ENCODE measurements at places on chromosomes 2 and 18.

GRCh38 chr2:232239951-232240681 is 138.4 kb upstream of the ALPP start:
- no peak for DNase-seq

DNA sequence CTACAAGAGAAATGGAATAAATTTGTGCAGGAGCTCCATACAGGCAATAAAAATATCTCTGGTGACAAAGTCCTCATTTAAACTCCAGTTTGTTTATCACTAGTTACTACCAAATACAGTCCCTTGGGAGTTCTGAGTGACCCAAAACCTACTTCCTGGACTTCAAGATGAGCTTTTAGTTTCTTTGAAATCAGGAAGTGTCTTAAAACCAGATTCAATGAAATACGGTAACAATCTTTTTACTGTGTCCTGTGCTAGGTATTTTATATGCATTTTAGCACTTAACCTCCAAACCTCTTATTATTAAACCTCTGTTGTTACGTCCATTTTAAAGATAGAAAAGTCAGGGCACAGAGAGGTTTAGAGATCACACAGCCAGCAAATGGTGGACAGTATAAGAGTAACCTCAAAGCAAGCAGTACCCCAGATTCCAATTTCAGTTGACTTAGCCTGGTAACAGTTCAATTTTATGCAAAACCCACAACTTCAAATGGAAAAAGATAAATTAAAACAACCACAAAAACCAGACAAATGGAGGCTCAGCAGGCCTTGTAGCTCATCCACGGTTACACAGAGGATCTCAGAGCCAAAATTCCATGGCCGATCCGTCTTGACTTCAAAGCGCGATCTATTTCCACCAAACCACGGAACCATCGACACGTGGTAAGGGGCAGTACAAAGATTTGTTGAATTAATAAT is 1.3 kb upstream of the KCMF1 start:
- DNase-seq = no peak

DNA sequence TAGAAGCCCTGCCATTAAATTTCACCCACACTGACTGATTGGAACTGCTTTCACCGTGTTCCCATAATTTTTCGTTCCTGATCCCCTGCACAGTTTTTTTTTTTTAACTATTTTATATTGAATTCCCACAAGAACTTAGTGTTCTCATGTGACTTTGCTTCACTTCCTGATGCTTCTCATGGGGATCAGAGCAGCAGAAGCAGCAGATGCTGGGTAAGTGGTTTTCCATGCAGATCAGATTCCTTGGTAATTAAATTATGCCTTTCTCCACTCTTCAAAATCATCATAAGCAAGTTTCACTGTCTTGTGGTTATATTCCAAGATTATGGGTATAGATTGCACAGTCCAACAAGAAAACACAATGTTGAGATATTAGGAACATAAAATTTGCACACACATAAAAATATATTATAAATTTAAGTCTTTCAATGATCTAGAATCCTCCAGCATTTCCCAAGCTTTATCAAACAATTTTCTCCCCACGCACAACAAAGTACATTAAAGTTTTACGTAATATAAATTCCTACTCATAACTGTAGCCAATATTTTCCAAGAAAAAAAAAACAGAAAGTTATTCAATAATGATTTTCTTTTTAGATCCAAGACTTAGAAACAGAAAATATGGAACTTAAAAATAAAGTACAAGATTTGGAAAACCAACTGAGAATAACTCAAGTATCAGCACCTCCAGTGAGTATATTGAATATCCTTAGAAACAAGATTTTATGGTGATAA is 277.9 kb downstream of the GULP1 start:
- no peak for DNase-seq

DNA sequence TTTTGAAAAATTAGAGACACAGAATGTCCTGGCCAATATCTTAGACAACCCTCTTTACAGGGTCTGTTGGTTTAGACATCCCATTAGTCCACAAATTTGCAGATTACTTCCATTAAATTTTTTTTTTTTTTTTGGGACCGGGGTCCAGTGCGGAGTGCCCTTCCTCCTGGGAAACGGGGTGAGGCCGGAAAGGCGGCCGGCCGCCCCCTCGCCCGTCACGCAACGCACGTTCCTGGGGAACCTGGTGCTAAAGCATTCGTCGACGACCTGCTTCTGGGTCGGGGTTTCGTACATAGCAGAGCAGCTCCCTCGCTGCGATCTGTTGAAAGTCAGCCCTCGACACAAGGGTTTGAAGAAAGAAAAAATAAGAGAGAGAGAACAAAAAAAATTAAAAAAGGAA is 21.5 kb upstream of the RBFA start:
- DNase-seq = no peak

GRCh38 chr2:104388296-104388695 is 465.6 kb upstream of the POU3F3 start:
- DNase-seq = no peak

- DNase-seq = no peak
These were observed 59.9 kb upstream of the LRATD1 start for GRCh38 chr2:14572633-14573032.

- DNase-seq = no peak
These were observed 71.6 kb upstream of the SPTBN1 start for GRCh38 chr2:54384301-54385203.

GRCh38 chr2:53877556-53877955 is 17.8 kb upstream of the GPR75 start:
- no peak for DNase-seq

GRCh38 chr2:158882297-158882696 is 86.1 kb upstream of the TANC1 start:
- DNase-seq = no peak

GRCh38 chr2:180715044-180715443 is 265.4 kb upstream of the UBE2E3 start:
- DNase-seq = no peak

- DNase-seq = no peak
These were observed 225.0 kb upstream of the RAB6C start for GRCh38 chr2:129754421-129754820.

Data from T1000 (cell line).